Left ventricle myocardium inferior (tissue), 1 donor: ENCODE measurements at places on chromosomes 3 and 15. TPM values are rescaled to one million over a fixed set of nuclear protein-coding genes. Genes with fewer than 3 reads are reported as not detected.

DNAH12 gene
- 0.16 TPM for total RNA-seq

DNAJC13 gene
- 31.0 TPM for total RNA-seq

ITGB5 gene
- 122 TPM for total RNA-seq

GRCh38 chr3:147497286-147497685 lies 88.1 kb downstream of the ZIC1 start:
- H3K36me3 ChIP-seq = no peaks in the 10 kb centered on the region
- H3K27ac ChIP-seq = no peak overlapping the region
- peaks cover 4% of the 10 kb centered on the region for H3K27me3 ChIP-seq
- H3K4me3 ChIP-seq = no peak overlapping the region

- H3K27ac ChIP-seq = peak overlapping the region; percentile 98
- H3K27me3 ChIP-seq = no peaks in the 10 kb centered on the region
- peaks cover 75% of the 10 kb centered on the region for H3K4me1 ChIP-seq
- H3K4me3 ChIP-seq = peak overlapping the region; percentile 94
- H3K36me3 ChIP-seq = peaks cover 38% of the 10 kb centered on the region
- no peak for DNase-seq
Measured at GRCh38 chr15:90903733-90904536, 833 bp downstream of the MAN2A2 start.

DNA sequence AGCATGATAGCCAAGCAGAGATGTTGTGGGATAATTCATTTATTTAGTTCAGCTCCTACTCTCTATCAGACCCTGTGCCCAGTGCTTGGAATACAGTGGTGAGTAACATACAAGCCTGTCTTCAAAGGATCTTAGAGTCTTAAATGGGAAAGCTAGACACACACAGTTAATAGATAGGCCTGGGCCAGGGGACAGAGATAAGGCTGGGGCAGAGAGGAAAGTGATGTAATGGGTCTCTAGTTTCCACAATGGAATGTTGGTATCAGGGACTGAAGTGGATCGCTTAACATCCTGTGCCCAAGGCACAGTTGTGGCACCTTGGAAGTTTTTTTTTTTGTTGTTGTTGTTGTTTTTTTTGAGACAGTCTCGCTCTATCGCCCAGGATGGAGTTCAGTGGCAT lies 79.9 kb upstream of the POLG start:
- peaks cover 100% of the 10 kb centered on the region for H3K27me3 ChIP-seq
- no peak for DNase-seq
- H3K27ac ChIP-seq = no peak overlapping the region
- peaks cover 10% of the 10 kb centered on the region for H3K4me1 ChIP-seq
- no peaks in the 10 kb centered on the region for H3K36me3 ChIP-seq

DNA sequence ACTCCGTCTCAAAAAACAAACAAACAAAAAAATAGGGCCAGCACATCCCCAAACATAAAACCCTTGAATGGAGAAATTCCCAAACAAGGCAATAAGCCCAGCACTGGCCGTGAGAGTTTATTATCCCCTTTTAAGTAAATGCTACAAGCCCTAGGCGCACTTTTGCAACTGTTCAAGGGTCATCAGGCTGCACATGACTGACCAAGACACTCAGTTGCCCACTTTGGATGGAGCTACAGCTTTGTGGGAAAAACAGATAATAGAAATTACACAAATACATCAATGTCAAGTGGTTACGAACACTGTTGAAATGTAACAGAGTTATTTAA lies 33.7 kb upstream of the ZNF445 start:
- peaks cover 34% of the 10 kb centered on the region for H3K4me1 ChIP-seq
- no peaks in the 10 kb centered on the region for H3K27me3 ChIP-seq
- peak overlapping the region; percentile 94 for H3K27ac ChIP-seq
- no peak for DNase-seq
- no peaks in the 10 kb centered on the region for H3K36me3 ChIP-seq

GRCh38 chr3:31132132-31132769 lies 237.8 kb upstream of the GADL1 start:
- H3K4me3 ChIP-seq = no peak overlapping the region
- H3K27me3 ChIP-seq = peaks cover 13% of the 10 kb centered on the region
- DNase-seq = no peak
- no peak overlapping the region for H3K27ac ChIP-seq

GRCh38 chr3:72890166-72890925 lies 2.5 kb downstream of the GXYLT2 start:
- peaks cover 6% of the 10 kb centered on the region for H3K27me3 ChIP-seq
- peak overlapping the region; percentile 82 for H3K27ac ChIP-seq
